Stimulated activated CD8-positive, alpha-beta memory T cell treated with anti-CD3 and anti-CD28 coated beads, Interleukin-15, amount 100 ng/mL, for 24 hours (primary cell): ENCODE measurements at places on chromosomes 7 and 10.

DNA sequence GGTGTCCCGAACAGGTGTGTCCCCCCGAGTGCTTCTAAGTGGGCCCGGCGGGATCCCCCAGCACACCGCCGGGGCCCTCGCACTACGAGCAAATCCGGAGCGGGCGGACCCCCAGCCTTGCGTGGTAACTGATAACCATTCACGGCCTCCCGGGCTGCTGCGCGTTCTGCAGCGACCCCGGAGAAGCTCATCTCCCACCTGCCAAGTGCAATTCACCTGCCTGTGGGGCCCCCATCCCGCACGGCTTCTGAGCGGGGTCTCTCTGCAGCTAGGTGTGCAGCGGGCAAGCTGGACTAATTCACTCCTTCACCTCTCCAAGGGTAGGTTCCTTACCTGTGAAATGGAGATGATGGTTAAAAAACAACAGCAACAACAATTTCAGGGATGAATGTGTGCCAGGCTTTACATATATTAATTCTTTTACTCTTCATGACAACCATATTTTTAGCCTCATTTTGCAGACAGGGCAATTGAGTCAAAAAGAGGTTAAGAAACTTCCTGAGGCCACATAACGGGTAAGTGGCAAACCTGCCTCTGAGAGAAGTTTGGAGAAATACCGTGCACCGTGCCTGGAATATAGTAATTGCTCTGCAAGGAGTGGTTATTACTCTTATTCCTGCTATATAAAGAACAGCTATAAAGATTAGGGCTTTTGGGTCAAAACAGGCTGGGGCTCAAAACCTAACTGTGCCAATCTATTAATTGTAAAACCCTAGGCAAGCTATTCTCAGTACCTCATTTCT is 652 bp upstream of the PODXL start:
- DNase-seq, result no peak

- no peak for DNase-seq
These were observed 40.9 kb upstream of the MET start for GRCh38 chr7:116630932-116631671.

- DNase-seq, result no peak
These were observed 12.1 kb downstream of the KBTBD2 start for GRCh38 chr7:32879460-32879859.

GRCh38 chr7:30453016-30453415 is 25.6 kb downstream of the NOD1 start:
- DNase-seq, result no peak

- DNase-seq, result no peak
These were observed 157.3 kb downstream of the WDR37 start for GRCh38 chr10:1213252-1214070.

- DNase-seq, result no peak
These were observed 8.9 kb upstream of the CDK1 start for GRCh38 chr10:60769406-60769805.

DNA sequence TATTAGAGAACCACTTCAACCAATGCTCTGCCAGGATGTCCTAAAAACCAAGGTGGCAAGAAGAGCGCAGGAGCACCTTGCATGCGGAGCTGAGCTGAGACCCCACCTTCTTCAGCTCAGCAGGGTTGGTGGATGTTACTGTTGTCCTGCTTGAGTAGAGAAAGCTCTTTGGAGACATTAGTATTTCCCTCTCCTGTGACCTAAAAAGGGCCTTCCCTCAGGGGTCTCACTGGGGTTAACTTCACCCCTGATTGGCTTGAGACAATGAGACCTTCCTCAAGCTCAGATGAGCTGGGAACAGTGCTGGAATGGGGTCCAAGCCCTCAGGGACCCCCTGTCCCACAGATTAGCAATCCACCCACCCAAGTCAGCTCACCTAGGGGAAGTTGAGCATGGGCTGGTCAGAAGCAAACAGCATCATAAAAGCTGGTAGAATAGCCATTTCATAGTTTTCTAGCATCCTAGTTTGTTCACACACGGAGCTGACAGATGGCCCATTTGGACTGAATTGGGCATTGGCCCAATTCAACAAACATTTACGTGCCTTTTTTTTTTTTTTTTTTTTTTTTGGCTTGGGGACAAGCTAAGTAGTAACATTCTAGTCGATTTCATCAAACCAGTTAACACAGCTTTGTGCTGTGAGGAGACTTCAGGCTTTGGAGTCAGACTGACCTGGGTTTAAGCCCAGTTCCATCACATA is 100.6 kb upstream of the HABP2 start:
- no peak for DNase-seq

GRCh38 chr10:86681047-86681446 is 12.7 kb downstream of the LDB3 start:
- DNase-seq, result no peak

DNA sequence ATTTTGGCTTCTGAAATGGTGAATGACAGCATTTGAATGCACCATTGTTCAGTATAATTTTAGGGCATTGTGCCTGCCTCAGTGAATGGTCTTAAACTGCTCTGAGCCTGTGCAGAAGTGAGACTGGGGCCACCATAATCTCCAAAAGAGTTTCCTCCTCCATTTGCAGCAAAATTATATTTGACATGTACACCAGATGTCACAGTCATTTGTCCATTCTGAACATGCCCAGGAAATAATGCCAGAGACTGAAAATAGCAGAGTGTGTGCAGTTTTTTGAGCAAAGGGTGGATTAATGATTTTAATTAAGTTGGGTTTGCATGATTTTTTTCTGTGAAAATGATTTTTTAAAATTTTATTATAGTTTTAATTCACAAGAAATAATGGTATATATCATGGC is 26.4 kb upstream of the SLC35B4 start:
- no peak for DNase-seq

DNA sequence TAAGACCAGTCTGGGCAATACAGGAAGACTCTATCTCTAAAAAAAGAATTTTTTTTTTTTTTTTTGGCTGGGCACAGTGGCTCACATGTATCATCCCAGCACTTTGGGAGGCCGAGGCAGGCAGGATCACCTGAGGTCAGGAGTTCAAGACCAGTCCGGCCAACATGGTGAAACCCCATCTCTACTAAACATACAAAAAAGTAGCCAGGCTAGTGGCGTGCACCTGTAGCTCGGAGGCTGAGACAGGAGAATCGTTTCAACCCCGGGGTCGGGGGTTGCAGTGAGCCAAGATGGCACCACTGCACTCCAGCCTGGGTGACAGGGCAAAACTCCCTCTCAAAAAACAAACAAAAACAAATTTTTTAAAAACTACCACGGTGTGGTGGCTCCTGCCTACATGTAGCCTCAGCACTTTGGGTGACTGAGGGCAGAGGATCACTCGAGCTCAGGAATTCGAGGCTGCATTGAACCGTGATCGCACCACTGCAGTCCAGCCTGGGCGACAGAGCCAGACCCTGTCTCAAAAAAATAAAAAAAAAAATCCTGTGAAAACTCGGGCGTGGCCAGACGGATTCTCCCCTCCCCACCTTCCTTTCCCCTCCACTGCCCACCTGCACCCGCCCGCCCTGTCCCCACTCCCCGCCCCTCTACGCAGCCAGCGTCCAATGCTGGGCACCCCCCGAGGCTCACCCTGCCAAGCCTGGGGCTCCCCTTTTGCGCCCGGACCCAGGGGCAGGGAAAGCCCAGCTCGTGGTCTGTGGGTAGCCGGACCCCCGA is 745 bp upstream of the ORAI2 start:
- no peak for DNase-seq

- DNase-seq, result no peak
These were observed 89.8 kb downstream of the KIAA1549 start for GRCh38 chr7:138891446-138891810.

- no peak for DNase-seq
These were observed 47.3 kb upstream of the ZMIZ1 start for GRCh38 chr10:79021331-79021907.

DNA sequence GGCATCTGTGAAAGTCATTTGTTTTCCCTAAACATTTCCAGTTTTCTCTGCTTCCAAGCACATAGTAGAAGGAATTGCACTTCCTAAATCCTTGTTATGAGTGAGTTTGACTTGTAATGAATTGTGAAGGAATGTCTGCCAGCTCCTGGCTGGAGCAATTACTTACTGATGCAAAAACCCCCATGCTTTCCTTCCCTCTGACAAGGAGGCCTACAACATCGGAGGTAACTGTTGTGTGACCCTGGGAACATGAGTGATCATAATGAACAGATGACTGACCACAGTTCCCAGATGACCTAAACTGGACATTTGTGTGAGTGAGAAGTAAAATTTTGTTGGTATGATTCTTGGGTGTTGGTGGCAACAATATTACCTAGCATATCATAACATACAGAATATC is 21.4 kb upstream of the CPVL start:
- no peak for DNase-seq

DNA sequence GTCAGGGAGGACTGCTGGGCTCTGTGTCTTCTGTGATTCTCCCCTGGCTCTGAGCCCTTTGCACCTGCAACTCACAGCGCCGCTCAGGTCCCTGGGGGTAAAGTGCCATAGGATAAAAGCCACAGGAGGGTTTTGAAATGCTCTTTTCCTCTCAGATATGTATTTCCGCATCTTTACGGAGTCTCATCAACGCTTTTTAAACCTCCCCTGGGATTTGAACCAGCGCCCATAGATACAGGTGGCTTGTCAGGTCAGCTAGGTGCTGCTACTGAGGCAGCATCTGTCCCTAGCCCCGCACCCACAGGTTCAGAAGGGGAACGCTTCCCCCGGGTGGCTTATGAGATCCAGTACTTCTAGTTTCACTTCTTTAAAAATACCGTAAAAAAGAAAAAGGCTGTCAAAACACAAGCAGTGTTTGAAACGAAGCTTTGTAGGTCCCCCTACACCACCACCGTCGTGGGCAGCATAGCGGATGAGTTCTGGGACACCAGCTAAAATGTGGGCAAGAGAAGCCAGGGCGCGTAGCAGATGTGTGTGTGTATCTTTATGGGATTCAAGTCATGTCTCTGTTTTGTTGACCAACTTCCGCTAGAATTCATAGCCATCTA is 173.5 kb downstream of the CUX1 start:
- DNase-seq, result no peak

DNA sequence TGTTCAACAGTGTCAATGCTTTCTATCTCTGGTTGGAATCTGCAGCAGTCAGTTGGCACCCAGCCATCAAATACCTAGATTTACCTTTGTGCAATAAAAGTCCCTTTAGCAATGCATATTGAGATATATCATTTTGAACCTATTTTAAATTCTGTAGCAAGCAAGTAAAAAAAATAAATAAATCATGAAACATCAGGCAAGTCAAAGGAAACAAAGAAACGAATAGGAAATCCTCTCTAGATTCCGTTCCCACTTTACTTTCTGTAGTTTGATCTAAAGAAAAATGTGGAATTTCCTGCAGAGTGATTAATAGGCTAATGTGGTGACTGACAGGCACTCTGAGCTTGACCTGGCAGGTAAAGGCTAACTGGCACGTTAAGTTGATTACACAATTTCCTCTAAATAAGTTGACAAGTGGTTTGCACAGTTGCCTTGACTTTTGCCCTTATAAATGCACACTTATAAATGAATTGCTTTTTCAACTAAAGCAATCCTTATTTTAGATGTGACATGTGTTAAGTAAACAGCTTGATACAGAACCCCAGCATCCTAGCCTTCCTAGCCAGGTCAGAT is 208.1 kb upstream of the TCF7L2 start:
- DNase-seq, result no peak

- DNase-seq, result no peak
These were observed 49.1 kb upstream of the MSMB start for GRCh38 chr10:46094931-46095750.

DNA sequence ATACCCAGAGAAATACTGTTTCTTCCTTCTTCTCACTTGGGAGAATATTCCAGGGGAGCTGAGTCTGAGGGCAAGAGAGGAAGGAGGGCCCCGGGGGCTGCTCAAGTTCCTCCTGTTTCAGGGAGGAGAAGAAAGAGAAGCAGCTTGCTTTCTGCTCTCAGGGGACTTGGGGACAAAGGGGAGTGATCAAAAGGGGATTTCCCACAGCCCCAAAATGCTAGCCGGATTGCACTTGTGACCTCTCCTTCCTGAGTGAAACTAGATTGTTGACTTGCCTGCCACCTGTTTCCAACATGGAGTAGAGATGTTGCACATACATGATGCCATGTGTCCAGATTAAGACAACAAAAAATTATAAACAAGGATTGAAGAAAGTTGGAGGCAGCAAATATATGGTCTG is 28.7 kb upstream of the PDCD4 start:
- DNase-seq, result no peak

- no peak for DNase-seq
These were observed 40.9 kb upstream of the ATRNL1 start for GRCh38 chr10:115052226-115052625.

- no peak for DNase-seq
These were observed 188.0 kb downstream of the KCND2 start for GRCh38 chr7:120460949-120461348.

GRCh38 chr7:142357953-142358520 is 100.2 kb upstream of the PRSS58 start:
- no peak for DNase-seq

- DNase-seq, result no peak
These were observed 37.1 kb downstream of the ATXN7L1 start for GRCh38 chr7:105839266-105839665.

DNA sequence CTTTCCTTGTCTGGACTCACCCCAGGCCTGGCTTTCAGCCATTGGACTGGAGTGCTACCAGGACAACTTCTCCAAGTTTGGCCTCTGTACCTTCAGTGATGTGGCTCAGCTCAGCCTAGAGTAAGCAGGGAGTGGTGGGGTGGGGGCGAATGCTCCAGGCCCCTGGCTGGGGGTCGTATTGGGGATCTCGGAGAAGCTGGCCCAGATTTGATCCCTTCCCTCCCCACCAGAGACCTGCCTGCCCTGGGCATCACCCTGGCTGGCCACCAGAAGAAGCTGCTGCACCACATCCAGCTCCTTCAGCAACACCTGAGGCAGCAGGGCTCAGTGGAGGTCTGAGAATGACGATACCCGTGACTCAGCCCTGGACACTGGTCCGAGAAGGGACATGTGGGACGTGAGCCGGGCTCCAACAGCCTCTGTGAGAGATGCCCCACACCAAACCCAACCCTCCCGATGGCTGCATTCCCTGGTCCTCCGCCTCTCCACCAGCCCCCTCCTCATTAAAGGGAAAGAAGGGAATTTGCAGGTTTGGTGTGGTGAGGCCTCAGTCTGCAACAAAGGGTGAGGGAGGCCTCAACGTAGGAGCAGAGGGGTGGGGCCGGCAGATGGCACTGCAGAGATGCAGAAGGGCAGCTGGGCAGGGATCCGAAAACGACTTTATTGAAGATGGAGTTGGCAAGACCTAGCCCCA is 14.8 kb downstream of the TRPV6 start:
- DNase-seq, result no peak
